Stimulated activated CD8-positive, alpha-beta memory T cell treated with anti-CD3 and anti-CD28 coated beads, Interleukin-4, amount 100 ng/mL, for 1 hour (primary cell): ENCODE measurements at places on chromosomes 5 and 9.

DNA sequence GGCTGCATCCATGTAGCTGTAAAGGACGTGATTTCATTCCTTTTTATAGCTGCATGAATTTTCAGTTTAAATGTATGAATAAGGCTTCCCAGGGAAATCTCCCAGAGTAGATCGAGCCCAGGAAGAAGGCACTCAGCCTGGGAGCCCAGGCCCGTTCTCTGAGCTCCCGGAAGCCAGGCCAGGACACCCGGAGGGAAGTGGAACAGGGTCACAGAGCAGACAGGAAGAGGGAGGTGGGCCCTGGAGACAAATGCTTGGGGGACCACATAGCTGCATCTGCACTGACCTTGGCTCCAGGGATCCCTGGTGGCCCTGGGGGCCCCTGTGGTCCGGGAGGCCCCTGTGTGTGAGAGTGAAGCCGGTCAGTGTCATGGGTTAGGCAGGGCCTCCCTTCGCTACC is 19.7 kb upstream of the PHYKPL start:
- DNase-seq, result no peak

DNA sequence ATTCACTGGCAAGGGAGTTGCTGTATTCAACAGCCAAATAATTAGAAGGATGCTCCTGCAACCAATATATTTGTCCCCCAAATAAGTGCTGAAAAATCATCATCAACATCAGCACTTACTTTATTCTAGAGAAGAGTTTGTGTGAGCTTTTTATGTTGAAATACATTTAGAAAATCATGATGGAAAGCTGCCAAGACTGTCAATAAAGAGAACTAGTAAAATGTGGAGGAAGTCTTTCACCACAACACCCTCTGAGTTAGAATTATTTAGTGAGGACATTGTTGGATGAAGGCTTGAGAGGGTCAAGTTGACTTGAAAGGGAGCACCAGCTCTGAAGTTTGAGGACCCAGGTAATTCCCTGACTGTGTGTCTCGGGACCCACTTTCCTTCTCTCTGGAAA is 100.2 kb upstream of the TBCA start:
- no peak for DNase-seq

- DNase-seq, result no peak
Measured at GRCh38 chr5:121816164-121816563, 35.5 kb upstream of the FTMT start.

GRCh38 chr5:137152616-137153015 is 346.5 kb downstream of the SPOCK1 start:
- DNase-seq, result no peak

DNA sequence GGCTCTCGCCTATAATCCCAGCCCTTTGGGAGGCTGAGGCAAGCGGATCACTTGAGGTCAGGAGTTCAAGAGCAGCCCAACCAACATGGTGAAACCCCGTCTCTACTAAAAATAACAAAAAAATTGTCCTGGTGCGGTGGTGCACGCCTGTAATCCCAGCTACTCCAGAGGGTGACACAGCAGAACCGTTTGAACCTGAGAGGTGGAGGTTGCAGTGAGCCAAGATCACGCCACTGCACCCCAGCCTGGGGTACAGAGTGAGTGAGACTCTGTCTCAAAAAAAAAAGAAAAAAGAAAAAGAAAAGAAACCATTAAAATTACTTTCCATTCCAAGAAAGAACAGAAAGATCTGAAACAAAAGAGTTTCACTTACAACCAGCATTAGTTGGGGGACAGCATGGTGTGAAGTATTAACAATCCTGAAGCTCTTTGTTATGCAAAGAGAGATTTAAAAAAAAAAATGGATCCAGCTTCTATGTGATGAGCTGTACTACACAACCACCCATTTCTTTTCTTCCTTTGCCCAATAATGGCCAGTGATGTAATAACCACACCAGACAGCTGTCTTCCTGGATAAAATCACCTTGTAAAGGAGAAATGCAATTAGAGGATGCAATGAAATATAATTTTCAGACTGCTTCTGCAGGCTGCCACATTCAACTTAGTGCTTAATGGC is 76.9 kb downstream of the MED27 start:
- DNase-seq, result no peak

- DNase-seq, result no peak
Measured at GRCh38 chr5:146043722-146044121, 61.7 kb downstream of the PLAC8L1 start.

- DNase-seq, result no peak
Measured at GRCh38 chr5:169938439-169938838, 41.9 kb downstream of the INSYN2B start.

DNA sequence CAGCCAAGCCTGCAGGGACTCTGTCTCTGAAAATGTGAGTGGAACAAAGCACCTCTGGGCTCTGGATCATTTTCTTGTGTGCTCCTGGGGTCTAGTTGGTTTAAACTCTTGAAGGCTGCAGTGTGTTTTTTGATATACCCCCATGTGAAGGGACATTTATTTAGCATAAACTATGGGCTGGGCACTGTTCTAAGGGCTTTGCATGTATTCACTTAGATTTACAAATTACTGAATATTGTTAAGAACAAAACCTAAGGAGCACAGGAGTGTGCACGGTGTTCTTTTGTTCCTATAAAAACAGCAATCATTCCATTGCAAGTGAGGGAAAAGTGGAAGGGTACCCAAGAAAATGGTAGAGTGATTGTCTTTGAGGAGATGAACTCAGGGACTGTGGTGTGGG is 20.0 kb upstream of the CD180 start:
- DNase-seq, result no peak

GRCh38 chr5:145568581-145568980 is 266.6 kb downstream of the PRELID2 start:
- DNase-seq, result no peak

- no peak for DNase-seq
Measured at GRCh38 chr9:123509646-123510045, 153.6 kb downstream of the CRB2 start.
